ENCODE measurements at places on chromosomes 12 and 14.

GRCh38 chr14:99682809-99683618 lies 1.1 kb upstream of the CYP46A1 start:
- DNase-seq, result peak; percentile 82

GRCh38 chr12:1171657-1172408 lies 180.8 kb downstream of the ERC1 start:
- no peak for DNase-seq

DNA sequence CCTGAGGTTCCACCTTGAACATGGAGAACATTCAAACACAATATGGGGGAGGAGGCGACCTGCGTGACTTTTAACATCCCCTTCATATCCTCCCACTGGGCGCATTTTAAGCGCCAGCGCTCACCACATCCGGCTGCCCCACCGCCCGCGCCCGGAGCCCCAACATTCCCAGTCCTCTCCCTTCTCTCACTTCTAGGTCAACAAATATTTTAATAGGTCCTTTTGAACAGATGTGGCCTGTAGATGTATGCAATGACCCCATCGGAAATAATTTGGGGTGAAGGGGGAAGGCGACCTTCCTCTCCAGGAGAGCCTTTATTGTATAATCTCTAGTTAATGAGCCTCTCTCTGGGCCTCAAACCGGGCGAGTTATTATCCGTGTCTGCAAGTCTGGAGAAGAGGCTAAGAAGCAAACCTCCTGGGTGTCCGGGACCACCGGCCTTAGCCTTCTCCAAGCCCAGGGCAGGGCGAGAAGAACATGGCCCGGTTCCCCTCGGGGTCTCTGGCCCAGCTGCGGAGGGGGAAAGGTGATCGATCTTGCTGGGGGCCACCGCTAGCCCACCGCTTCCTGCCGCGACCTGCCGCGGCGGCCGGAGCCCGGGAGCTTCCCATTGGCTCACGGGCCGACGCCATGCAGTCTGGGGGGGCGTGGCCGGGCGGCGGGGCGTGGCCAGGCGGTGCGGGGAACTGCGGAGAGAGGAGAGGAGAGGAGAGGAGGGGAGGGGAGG lies 83.2 kb upstream of the HMGA2 start:
- DNase-seq, result peak; percentile 98

DNA sequence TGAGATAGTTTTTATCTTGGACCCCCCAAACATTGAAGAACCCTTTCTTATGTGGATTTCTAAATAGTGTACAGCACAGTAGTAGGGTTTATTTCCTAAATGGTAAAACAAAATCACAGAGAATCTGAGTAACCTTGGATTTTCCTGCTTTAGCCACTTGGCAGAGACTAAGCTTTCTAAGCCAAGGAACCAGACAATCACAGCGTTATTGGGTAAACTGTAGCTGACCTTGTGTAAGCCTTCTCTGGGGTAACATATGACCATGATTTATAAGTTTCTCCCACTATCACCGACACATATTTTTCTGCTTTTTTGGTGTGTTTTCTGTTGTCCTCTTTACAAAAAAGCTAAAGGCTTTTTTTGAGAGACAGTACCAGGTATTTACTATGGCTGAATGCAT lies 136.3 kb upstream of the PZP start:
- DNase-seq, result no peak

GRCh38 chr12:123743002-123743401 lies 19.1 kb upstream of the DNAH10 start:
- no peak for DNase-seq

DNA sequence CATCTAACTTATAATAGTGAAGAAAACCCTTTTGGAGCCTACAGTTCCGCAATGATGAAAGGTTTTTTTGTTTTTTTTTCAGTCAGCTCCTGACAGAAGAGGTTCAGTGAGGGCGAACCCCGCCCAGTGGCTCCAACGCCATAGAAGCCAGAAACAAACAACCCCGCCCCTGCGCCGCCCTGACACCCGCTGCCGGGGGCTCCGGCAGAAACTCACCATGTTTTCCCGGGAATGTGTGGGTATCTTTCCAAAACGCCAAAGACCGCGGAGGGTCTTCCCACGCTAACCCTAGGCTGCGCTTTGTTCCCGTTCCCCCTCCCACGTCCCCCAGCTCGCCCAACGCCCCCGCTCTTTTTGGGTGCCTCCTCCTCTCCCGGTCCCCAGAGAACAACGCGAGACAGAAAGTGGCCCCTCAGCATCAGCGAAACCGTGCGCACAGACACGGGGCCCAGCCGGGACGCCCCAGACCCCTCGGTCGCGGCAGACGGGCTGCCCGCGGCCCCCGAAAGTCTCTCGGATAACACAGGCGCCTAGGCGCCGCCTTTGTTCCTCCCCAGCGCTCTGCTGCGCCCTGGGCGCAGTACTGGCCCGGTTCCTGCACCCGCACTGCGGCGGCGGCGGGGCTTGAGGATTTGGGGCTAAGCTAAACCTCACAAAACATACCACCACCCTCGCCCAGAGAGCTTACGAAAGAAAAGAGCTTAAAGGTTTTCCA lies 522 bp downstream of the TUBA1A start:
- DNase-seq, result peak; percentile 95

DNA sequence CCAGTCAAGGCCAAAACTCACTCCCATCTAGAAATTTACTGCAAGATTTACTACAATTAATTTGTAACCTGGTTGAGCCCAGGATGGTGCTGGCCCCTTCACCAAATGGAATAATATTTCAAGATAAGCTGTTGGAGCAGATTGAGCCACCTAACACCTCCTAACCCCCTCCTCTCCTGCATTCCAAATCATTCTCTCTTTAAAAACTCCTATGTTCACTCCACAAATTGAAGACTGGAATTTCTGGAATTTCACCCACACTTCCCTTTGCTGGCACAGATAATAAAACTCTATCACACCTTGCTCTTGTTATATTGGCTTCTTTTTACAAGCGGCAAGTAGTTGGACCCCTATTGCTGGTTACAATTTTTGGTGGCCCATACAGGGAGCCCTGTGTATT lies 41.7 kb downstream of the MIS18BP1 start:
- no peak for DNase-seq
